ENCODE measurements at places on chromosomes 1 and 21. TPM values are rescaled to one million over a fixed set of nuclear protein-coding genes. Genes with fewer than 3 reads are reported as not detected.

DNA sequence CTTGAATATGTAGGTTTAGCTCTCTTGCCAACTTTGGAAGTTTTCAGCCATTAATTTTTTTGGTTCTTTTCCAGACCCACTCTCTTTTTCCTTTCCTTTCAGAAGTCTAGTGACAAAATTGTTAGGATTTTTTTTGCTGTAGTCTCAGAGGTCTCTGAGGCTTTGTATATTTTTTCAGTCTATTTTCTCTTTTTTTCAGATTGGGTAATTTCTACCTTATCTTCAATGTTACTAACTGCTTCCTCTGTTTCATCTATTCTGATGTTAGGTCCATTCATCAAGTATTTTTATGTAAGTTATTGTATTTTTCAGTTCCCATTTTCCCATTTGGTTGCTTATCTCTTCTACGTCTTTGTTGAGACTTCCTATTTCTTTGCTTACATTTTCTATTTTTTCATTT lies 15.7 kb downstream of the RGS2 start:
- no peaks in the 10 kb centered on the region for H3K36me3 ChIP-seq
- DNase-seq: no peak
- H3K27ac ChIP-seq: no peak overlapping the region

GRCh38 chr1:69671363-69672010 lies 103.8 kb downstream of the LRRC7 start:
- no peak overlapping the region for H3K27ac ChIP-seq
- H3K4me1 ChIP-seq: no peaks in the 10 kb centered on the region
- H3K4me3 ChIP-seq: no peak overlapping the region
- no peaks in the 10 kb centered on the region for H3K36me3 ChIP-seq
- DNase-seq: peak; percentile 22
- no peaks in the 10 kb centered on the region for H3K27me3 ChIP-seq

DNA sequence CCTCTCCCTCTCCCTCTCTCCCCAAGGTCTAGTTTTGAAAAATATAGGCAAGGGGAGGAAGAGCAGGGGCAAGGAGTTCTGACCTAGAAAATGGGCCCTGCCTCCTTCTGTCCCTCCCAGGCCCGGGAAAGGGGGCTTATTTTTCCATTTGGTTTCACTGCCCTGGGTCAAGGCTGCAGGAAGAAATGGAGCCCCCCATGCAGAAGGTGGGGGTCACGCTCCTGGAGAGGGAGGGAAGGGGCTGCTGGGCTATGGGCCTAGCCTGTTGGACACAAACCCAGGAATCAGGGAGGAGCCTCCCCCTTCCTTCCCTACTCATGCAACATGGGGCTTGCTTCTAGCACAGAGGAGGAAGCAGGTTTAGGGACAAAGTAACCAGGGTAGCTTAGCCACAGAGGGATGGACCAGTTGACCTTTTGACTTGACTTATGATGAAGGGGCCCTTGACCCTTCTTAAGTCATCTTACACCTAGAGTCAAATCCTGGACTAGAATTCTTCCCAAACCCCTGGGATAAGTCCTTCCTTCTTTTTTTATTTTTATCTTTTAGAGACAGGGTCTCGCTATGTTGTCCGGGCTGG lies 70.4 kb upstream of the SSBP3 start:
- DNase-seq: no peak
- H3K27me3 ChIP-seq: peaks cover 14% of the 10 kb centered on the region
- no peak overlapping the region for H3K4me3 ChIP-seq
- no peak overlapping the region for H3K27ac ChIP-seq
- no peaks in the 10 kb centered on the region for H3K36me3 ChIP-seq
- H3K4me1 ChIP-seq: no peaks in the 10 kb centered on the region

The RPAP2 gene
- total RNA-seq: 17.4 TPM

DNA sequence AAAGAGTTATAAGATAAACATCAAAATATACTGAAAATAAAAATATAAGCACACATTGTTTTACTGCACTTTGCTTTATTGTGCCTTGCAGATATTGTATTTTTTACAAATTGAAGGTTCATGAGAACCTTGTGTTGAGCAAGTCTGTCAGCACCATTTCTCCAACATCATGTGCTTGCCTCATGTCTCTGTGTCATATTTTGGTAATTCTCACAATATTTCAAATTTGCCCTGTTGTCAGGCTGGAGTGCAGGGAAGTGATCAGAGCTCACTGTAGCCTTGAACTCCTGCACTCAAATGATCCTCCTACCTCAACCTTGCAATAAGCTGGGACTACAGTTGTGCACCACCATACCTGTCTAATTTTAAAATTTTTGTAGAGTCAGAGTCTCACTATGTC lies 21.3 kb upstream of the CNIH3 start:
- no peak for DNase-seq
- no peak overlapping the region for H3K4me3 ChIP-seq
- no peaks in the 10 kb centered on the region for H3K27me3 ChIP-seq
- no peak overlapping the region for H3K27ac ChIP-seq
- peaks cover 8% of the 10 kb centered on the region for H3K4me1 ChIP-seq
- no peaks in the 10 kb centered on the region for H3K36me3 ChIP-seq

DNA sequence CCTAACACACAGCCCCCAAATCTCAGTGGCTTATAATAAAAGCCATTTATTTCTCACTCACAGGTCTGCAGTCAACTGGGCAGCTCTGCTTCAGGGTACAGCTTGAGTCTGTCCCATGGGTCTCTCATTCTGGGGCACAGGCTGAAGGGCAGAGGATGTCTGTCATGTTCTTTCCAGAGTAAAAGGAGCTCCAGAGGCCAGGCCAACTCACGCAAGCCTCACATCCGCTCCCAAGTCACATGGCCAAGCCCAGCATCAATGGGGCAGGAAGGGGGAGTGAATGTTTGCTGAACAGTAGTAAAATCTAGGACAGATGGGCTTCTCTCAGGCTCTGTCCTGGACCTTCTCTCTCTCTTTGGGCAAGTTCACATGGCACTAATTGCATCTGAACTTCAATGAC lies 7.1 kb upstream of the SSBP3 start:
- H3K36me3 ChIP-seq: no peaks in the 10 kb centered on the region
- no peaks in the 10 kb centered on the region for H3K27me3 ChIP-seq
- H3K27ac ChIP-seq: no peak overlapping the region
- H3K4me1 ChIP-seq: peaks cover 17% of the 10 kb centered on the region
- DNase-seq: peak; percentile 80
- H3K4me3 ChIP-seq: no peak overlapping the region

GRCh38 chr1:63864224-63864641 lies 90.4 kb downstream of the ROR1 start:
- no peaks in the 10 kb centered on the region for H3K27me3 ChIP-seq
- H3K4me3 ChIP-seq: no peak overlapping the region
- H3K27ac ChIP-seq: no peak overlapping the region
- no peak for DNase-seq
- no peaks in the 10 kb centered on the region for H3K36me3 ChIP-seq

- no peak for DNase-seq
- H3K4me1 ChIP-seq: no peaks in the 10 kb centered on the region
- no peaks in the 10 kb centered on the region for H3K27me3 ChIP-seq
- no peak overlapping the region for H3K27ac ChIP-seq
Measured at GRCh38 chr1:33361532-33362235, 40.8 kb upstream of the A3GALT2 start.
